Suppressor macrophage treated with lipopolysaccharide for 1 hour (primary cell): ENCODE measurements at places on chromosomes 4 and X.

DNA sequence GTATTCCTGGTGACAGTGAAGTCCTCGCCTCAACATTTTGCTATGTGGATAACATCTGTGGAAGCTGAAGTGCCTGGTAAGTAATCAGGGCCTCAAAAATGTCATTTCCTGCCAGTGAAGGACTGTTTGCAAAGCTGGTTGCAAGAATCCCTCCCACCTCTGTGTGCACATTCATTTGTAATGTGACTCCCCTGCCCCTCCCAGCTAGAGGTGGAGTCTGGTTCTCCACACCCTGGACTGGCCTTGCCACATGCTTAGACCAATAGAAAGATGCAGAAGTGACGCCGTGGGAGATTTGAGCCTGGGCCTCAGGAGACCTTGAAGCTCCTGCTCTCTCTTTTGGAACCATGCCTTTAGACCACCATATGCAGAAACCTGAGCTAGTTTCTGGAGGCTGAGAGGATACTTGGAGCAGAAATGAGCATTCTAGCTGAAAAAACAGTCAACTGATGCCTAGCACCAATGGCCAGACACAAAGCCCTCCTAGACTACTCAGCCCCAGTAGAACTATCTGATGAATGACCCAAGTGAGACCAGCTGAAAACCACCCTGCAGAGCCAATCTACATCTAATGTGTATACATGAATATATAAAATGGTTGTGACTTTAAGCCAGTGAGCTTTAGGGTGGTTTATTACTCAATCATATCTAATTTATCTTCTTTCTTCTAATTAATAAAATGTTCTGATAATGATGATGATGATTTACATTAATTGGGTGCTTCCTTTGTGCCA, 47.8 kb upstream of the CRMP1 start:
- no peak for DNase-seq

- no peak for DNase-seq
Observed at GRCh38 chr4:17809667-17810066, 890 bp downstream of the DCAF16 start.

DNA sequence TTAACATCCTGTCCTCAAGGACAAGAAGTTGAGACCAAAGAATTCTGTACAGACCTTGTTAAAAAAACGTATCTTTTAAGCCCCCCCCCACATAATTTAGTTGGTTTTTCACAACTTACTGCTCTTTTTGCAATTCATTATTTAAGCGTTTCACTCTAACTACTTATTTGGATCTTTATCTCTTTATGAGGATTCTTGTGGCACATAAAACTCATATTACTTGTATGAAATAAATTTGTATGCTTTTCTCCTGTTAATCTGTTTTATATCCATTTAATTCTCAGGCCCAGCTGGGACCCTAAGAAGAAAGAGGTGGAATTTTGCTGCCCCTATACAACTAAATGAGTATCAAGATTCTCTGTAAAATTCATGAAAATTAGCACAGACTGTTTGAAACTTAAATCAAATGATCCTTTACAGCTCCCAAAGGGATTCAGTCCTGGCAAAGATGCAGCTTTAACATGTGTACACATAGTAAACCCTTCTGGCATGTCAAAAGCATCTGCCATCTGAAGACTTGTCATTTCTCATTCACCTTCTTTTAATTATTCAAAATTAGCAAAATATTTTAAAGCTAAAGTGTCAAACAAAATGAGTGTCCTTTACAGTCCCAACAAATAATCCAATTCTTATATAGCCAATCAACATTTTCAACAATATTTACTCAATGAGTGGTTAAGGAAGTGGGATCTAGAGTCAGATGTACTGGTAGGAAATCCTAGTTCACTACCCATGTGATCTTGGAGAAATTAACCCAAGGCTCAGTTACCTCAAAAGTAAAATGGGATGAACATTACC, 17.7 kb downstream of the ARAP2 start:
- DNase-seq: no peak

DNA sequence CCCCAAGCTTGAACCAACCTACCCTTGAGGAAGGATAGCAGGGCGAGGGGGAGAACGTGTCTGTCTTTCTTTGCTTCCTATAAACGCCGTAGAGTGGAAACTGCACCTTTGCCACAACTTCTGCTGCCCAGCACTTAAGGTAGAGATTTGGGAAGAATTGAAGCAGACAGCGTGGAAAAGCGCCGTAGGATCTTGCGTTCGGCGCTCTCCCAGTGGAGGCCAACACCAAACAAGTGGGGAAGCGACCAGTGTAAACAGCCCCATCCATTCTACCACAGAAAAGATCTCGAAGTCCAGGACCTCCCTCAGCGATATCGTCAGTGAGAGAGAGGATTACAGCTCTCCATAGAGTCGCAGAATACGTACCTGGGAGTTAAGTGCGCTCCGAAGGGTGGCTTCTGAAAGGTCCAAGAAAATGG, 3.9 kb upstream of the NKX6-1 start:
- DNase-seq: no peak

DNA sequence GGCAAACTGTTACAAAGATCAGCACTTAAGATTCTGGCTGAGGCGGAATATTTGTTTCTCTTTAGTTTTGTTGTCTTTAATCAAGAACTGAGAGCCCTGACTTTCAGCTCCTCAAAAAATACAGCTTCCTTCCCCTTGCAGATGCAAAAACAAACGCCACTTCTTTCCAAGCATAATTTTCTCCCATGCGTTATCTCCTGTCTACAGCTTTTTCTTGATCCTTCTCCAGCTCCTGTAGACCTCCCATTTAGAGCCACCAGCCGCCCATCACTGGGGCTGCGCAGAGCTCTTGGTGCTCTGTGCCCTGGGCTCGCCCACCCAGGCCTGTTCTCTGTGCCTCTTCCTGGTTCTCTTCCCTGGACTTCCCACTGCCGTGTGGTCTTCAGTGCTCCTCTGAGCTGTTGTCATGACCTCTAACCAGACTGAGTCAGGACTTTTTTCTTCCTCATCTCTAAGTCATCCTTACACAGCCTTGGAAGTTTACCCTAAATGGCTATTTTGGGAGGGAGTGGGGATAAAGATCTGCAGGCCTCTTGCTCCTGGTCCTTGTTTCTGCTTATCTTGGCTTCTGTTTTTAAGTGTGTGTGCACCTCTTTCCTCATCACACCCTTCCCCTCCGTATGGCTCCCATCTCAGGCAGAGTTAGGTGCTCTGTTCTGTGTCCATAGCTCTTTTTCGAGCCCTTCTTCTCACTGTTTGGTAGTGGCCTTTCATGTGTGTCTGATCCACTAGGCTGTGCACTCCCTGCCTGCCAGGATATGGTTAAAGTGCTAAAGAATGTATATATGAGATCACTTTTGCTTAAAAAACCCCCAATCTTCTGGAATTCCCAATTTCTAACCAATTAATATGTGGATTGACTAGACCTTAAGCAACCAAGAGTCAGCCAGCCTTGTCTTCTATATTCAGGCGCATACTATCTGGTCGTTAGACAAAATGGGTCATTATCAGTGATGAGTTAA, 122.5 kb downstream of the PTTG2 start:
- DNase-seq: peak; percentile 93

GRCh38 chr4:17763931-17764330, 17.5 kb downstream of the FAM184B start:
- no peak for DNase-seq

GRCh38 chrX:129347291-129347690, 176.0 kb downstream of the SMARCA1 start:
- DNase-seq: no peak

DNA sequence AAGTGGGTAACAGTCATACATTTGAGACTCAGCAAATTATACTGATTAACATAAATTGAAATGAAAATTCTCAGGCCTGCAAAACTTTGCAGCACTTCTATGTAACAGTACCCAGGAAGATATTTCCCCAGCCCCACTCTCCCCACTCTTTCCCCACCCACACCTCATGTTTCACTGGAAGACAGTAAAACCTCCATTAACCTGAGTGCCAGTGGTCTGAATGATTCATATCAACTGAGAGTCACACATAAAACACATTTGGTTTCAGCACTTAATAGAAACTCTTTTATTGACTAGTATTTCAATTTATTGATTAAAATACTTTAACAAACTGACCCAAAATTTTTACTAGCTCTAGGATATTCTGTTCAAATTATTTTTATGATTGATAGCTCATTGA, 6.9 kb downstream of the CXCL6 start:
- no peak for DNase-seq

GRCh38 chrX:124862301-124862700, 457.4 kb upstream of the TEX13C start:
- DNase-seq: no peak

- no peak for DNase-seq
Observed at GRCh38 chr4:64682946-64683345, 273.7 kb upstream of the TECRL start.

GRCh38 chr4:7857993-7858392, 81.7 kb downstream of the AFAP1 start:
- DNase-seq: no peak

GRCh38 chr4:26412381-26413372, 77.6 kb downstream of the CCKAR start:
- DNase-seq: no peak

DNA sequence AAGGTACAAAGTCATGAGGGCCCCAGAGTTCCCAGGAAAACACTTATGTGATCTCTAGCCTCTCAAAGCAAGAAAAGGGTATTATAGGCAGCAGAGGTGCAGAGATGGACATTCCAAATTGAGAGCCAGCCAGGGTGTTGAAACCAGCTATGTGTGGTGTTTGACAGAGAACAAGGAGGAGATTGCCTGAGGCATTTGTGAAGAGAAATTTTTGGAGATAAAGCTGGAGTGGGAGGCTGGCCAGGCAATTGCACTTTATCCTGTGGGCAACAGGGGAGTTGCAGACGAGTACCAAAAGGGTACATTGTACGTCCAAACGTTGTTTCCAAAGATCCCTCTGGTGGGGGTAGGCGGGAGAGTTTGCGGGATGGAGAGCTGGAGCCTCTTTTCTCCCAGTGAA, 2.5 kb upstream of the GABRE start:
- DNase-seq: no peak

DNA sequence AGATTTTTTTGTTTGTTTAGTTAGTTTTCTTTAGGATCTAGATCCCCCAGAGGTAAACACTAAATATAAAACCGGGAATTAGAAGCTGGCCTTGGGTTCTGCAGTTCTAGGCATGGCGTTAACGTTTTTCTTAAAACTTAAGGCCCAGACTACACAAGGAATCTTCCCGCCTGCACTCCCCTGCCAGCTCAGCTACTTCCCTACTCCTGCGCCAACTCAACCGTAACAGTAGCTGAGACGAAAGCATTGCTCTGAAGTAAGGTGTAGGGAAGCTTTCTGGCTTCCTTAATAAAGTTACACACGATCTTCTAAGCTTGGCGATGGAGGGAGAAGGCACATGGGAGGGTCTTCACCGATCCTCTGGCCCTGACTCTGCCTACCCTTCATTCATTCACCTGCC, 37.1 kb downstream of the CPE start:
- no peak for DNase-seq

DNA sequence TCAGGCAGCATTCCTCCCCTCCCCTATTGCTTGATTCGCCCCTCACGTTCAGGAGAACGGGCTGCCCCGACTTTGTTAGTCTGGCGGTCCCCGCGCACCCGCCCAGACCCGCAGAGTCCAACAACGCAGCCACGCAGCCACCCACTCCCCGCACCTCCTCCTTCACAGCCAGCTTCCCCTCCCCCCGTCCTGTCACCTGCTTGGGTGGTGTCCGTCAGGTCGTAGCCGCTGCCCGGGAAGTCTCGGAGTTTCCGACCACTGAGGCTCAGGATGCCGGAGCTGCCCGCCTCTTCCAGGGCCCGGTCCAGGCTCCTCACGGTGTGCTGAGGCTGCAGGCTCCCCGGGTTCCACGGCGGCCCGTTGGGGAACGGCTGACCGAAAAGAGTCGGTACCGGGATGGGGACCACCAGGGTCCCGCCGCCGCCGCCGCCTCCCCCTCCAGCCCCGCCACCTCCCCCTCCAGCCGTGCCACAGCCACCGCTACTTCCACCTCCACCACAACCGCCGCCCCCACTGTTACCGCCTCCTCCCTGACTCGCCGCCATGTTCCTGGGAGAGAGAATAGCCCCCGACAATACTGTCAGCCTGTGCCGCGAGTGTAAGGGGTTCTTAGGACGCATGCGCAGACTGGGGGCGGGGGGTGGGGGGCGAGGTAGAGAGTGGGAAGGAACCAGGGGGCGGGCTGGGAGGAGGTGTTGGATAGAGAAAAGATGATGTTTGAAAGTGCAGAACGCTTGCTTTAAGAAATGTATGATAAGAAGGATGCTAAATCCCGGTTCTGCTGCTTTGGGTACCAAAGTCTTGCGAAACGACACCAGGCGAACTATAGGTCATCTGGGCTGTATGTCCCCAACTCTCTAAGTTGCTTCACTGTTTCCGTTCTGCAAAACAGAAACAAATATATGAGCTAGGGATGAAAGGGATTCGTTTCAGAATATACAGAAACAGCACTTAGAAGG, at the start of gene LRCH2:
TSS of gene LRCH2 (minus strand) at position 600 of the 959 bp plus-strand sequence. CDS start at position 545, 55 bp downstream.
- no peak for DNase-seq

- peak; percentile 50 for DNase-seq
Observed at GRCh38 chrX:55488593-55489313, 895 bp downstream of the USP51 start.

DNA sequence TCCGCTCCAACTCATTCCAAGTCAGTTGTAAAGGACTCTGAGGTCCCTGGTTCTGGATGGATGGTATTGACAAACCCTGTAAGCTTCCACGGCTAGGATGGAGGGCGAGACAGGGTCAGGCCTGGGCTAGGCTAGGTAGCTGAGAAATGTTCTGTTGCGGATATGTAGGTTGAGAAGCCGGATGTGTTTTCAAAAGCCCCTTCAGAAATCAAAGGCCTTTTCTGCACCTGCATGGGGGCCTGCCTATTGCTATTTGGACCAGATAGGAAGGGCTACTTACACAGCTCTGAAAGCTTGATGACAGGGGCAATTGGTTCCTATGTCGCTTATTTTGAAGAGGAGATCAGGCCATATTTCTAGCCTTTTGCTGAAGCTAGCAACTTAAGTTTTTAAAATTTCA, 1.9 kb upstream of the DRP2 start:
- DNase-seq: no peak

GRCh38 chrX:31423609-31424189, 351.9 kb upstream of the FTHL17 start:
- DNase-seq: peak; percentile 57

DNA sequence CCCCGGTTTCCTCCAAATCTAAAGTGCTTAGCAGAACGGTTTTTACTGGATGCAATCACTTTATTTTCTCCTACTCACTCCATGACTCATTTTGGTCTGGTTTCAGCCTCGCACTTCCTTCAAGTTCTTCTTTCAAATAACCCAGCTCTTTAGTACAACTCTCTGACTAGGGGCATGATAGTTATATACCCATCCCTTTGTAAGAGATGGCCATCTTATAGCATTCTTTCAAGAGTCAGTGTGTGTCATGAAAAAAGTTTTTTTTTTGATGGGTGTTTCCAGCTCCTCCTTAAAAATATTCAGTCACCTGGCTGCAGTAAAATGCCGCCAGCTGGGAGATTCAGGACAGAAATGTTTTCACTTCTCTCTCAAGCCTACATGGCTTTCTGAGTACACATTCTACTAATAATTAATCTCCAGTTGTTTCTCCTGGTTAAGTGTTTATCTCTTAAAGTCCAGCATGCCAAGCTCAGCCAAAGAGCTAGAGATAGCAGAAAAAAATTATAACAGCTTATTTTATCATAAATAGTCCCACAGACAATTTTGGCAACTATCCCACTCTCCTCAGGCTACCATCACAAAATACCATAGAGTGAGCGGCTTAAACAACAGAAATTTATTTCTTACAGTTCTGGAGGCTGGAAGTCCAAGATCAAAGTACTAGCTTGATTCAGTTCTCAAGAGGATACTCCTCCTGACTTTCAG, 139.3 kb downstream of the GASK1B start:
- peak; percentile 88 for DNase-seq

- DNase-seq: no peak
Observed at GRCh38 chr4:89245459-89245858, 62.1 kb downstream of the GPRIN3 start.
